ENCODE measurements at places on chromosomes 7 and 10.

- no peak for DNase-seq
Measured at GRCh38 chr7:70618020-70618551, 513.9 kb upstream of the GALNT17 start.

DNA sequence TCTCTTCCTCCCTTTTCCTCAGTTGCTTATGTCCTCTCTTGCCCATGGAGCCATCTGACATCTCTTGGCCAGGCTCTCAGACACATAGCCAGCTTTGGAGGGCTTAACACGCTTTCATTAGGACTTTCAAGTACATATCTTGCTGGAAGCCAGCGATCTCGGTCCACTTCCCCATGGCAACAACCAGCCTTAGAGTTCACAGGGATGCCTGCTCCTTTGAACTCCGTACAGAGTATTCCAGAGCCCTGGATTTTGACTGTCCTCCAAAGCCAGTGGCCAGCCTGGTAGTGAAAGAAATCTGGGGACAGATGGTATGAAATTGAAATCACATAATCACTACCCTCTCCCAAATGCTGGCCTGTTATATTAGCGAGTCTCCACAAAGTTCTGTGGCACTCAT is 370.5 kb upstream of the NPVF start:
- DNase-seq: no peak

DNA sequence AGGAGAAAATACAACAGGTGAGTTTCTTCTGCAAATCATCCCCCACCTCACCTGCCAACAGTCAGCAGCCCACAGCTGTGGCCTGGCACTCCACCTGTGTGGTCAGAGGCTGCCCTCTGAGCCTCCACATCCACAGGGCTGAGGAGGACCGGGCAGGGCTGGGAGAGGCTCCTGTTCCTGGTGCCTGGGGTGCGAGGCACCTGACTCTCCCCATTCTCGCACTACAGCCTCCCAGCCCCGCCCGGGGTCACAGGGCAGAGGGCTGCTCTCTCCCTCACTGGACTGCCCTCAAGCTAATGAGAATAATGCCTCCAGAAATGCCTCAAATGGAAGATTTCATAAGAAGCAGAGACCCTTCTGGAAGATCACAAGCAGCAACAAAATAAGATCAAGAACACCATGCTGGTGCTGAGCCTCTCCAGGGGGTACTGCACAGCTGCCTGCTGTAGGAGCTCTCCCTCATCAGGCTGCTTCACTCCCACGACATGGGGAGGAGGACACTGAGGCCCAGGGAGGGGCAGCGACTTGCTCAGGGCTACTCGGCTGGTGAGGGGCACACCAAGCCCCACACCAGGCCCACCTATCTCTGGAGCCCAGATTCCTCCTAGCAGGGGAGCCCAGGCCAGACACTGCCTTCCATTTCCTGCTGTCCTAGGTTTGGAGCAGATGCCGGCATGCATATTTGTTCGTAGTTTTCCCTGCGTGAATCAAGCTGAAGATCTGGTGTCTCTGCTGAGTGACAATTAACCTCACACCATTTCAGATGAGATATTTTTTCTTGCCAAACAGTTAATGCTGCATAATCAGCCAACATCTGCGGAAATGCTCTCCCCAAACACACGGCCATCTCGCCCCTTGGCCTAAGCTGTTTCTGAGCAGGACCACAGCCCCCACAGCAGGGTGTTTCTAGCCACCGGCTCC is 76.5 kb downstream of the FAM53B start:
- no peak for DNase-seq

DNA sequence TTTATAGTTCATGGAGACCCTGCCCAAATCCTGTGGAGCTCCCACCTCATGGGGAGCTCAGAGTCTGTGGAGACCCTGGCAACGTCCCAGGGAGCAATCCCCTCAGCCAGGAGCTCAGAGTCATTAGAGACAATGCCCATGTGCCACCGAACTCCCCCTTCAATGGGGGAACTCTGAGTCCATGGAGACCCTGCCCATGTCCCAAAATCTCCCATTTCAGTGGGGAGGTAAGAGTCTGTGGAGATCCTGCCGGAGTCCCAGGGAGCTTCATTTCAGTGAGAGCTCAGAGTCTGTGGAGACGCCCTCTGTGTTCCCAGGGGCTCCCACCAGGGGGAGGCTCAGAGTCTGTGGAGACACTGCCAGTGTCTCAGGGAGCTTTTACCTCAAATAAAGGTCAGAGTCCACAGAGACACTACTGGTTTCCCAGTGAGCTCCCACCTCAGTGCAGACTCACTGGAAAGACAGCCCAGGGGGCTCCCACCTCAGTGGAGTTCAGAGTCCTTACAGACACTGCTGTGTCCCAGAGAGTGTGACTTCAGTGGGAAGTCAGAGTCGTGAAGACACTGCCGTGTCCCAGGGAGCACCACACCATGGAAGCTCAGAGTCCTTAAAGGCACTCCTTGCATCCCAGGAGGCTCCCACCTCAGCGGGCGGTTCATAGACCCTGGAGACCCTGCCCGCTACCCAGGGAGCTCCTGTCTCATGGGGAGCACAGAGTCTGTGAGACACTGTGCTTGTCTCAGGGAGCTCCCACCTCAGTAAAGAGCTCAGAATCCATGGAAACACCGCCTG is 5.0 kb downstream of the MYO1G start:
- DNase-seq: peak; percentile 55

DNA sequence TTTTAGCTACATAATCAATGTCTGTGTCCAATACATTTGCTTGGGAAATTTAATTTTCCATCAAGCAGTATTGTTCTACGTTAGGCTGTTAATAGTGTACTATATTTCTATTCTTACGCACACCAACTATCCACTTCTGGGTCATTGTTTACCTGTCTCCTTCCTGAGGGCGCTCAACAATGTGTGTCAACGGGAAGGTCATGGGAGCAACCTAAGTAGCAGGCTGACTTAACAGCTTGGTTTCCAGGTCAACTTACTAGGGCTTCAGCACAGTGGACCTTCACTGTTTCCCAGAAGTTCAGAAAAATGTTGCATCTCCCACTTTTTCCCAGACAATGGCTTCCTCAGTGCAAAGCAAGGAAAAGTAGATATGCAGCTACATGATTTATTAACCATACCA is 13.7 kb downstream of the THSD7A start:
- DNase-seq: no peak

DNA sequence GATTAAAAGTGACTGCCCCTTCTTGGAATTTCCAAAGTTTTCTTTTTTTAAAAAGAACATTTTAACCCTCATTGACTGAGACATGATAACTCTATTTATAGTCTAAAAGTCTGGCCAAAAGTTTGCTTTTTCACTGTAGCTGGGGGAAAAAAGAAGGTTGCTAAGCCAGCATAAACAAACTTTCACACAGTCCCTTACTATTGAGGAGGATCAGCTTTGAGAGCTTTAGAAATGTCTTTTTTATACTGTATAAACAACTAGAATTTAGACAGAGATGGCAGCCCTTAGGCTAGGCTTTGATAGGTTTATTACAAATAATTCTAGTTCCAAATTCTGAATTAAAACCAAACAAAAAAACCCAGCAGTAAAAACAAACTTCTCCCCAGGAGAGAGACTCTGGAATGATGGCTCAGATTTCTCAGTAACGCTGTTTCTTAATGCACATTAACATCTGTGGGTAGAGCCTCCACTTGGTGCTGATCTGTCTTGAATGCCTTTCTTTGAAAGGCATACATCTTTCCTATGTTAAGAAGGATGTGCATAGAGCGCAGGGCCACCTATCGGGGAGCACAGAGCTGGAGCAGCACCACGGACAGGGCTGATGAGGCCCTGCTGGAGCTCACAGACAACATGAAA is 100.9 kb upstream of the PDLIM1 start:
- DNase-seq: peak; percentile 74
